ENCODE measurements at places on chromosomes 6 and 20.
A peak's percentile ranks its signal among the peaks of the same experiment; 100 is the strongest.

DNA sequence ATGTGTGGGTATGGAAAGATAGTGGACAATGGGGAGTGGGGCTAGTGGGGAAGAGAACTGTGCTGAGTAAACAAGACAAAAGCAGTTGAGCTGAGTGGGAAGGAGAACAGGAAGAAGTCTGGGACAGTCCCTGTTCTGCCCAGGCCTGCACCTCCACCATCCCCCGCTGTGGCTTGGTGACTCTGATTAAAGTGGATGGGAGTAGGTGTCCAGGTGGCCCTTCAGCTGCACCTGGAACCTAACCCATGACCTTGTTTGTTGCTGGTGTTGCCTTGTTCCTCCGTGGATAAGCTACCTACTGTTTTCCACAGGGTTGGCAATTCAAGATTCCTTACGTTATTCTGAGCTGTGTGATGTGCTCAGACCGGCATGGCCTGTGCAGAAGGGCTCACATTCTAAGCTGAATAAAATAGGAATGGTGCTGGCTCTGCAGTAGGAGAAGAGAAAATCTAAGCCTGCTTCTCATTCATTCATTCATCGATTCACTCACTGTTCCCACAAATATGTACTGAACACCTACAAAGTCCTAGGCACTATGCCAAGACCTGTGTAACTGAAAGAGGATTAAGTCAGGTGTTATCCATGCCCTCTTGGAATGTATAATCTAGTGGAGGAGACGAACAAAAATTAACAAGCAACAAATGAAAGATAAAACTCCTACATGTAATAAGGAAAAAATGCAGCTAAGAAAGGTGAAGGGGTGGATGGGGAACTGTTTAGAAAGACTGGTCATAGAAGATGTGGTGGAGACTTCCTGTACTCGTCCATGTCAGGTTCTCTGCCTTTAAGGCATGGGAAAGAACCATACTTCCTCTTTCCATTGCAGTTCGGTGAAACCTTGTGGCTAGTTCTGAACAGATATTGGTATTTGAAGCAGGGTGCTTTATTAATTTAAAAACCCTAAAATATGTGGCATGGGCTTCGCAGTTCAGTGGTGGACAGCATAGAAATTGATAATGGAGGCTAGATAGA is 10.1 kb upstream of the CALHM6 start:
- no peak for DNase-seq

DNA sequence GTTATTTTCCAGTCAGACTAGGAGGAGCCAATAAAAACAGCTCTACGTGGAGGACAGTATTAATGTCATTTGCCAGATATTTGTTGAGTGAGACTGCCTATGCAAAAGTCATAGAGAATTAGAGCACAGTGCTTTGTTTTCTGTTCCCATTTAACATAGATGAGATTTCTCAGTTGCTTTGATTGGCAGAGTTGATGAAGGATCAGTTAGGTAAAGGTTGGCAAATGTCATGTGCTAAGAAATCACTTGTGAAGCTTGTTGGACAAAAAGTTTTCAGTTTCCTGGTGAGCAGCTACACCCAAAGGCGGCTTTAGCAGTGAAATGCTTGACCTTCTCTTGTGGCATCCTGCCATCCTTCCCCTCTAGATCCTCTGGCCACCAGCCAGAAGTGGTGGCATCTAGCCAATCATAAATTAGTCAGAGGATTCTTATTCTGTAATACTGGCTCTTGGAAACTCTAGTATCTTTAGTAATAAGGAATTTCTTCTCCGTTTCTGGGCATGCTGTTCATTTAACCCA is 37.0 kb downstream of the BCKDHB start:
- DNase-seq, result peak; percentile 33

DNA sequence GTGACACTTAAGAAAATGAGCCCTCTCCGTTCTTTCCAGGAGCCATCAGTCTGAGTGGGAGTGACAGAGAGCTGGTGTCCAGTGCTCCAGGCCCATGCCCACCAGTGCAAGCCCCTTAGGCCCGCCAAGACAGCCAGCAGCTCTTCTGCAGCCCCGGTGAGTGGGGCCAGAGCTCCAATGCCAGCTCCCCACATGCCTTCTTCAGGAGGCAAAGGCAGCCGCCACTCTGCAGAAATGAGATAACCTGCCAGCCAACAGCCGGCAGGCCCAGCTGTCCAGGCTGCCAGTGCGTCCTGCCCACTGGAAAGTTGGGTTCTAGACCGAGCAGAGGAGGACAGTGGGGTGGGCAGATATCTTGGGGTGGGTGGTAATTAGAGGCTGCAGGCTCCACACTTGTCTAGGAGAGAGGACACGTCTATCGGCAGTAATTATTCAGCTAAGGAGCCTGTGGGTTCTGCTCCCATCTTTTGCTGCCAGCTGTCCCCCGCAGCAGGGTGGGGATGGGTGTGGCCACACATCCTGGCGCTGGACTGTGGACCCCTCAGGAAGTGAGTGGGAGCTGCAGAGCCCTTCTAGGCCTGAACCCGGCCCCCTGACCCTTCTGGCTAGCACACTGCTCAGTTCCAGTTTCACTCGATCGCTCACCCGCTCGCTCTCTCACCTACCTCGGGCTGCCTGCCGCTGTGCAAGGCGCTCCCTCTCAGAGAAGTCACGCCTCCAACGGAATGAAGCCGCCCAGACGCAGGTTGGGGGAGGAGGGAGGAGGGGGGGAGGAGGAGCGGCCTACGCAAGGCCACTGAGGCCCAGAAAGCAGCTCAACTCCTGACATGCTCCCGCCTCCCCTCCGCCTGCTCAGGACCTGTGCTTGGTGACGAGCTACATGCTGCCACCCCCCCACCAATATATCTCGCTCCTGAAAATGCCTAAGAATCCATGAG is 3.6 kb downstream of the GRM4 start:
- no peak for DNase-seq

DNA sequence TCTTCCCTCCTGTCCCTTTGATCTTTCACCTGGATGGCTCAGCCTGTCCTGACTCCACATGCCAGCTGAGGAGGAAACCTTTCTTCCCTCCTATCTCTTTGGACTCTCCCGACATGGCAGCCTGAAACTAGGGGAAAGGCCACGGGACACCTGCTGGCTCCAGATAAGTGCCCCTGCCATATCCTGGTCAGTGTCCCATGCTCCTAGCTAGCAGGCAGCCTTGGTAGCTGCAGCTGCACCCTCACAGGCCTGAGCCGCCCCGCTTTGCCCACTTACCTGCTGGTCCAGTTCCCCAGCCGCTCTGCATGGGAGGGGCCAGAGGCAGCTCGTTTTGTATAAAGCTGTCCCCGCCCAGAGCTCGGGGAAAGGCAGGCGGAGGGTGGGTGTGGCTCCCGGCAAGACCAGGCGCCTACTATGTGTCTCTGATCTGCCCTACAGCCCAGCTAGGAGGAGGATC is 7.4 kb upstream of the SLC52A3 start:
- no peak for DNase-seq

- DNase-seq, result no peak
These were observed 11.1 kb upstream of the VAPB start for GRCh38 chr20:58377766-58378401.

DNA sequence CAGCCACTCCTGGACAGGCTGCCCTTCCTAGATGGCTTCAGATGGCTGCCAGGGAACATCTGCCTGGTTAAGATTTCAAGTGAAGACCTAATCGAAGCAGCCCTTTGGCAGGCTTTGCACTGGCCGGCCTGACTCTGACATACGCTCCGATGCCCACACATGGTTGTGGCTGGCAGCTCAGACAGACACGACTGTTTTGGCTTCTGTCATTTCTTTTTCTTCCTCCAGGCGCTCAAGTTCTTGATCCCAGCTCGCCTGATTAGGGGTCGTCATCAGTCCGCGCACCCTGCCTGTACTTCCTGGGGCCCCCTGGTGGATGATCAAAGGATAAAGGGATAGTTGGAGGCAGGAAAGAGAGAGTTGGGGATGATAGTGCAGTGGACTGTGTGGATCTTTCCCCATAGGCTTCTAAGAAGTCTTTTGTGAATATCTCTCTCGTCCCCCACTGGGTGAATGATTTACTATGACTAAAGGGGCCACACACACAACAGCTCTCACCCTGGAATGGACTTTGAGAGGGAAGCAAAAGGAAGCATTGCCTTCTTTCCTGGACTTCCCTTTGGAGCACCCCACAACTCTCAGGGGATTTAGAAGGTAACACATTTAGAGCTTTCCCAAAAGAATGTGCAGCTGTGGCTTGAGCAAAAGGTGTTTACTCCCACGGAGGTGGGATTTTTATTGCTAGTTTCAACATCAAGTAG is 21.4 kb upstream of the TRAM2 start:
- DNase-seq, result peak; percentile 74

DNA sequence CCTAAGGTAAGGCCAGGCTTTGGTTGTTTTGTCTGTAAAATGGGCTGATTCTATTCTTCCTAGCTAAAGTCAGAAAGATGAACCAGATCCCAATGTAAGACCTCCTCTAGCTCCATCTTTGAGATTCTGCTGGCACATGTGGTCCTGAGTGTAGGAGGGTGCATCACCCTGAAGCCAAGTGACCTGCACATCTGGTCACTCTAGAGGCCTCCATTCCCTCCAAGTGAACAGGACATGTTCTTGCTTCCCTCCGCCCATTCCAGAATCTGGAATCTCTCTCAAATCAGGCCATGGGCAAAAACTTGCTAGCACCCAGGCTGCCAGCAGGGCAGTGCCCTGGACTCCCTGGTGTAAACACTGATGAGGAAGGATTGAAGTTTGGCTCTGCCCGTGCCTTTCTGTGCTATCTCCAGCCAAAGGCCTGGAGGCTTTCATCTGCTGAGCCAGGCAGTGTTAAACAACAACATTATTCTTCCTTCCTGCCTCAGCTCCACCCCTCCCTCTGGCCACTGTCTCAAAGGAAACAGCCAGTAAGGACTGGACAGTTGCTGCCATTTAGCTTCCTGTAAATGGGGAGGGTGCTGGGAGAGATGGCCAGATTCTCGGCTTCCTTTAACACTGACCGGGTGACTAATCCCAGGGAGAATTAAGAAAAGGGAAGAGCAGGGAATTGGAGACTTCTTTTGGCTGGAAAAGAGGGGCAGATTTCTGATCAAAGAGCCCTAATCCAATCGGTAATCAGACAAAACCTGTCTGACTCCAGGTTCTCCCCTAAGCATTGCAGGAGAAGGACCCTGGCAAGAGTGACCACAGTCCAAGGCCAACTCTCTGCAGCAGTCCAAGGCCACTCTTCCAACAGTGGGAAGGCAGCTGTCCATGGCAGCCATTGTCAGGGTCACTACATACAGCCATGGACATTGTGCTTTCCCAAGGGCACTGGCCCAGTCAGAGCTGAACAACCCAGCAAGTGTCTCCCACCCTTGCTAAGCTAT is 19.5 kb upstream of the ADGRF1 start:
- no peak for DNase-seq

DNA sequence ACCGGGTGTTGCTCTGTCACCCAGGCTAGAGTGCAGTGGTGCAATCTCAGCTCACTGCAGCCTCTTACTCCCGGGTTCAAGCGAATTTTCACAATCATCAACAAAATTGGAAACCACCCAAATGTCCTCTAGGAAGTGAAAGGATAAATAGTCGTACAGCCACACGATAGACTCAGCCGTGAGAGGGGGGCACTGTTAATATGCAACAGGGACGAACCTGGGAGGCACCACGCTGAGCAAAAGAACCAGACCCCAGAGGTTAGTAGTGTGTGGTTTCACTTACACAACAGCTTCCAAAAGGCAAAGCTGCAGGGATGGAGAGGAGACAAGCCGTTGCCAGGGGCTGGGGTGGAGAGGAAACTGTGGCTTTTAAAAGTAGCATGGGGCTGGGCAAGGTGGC is 30.1 kb upstream of the NTSR1 start:
- DNase-seq, result no peak

DNA sequence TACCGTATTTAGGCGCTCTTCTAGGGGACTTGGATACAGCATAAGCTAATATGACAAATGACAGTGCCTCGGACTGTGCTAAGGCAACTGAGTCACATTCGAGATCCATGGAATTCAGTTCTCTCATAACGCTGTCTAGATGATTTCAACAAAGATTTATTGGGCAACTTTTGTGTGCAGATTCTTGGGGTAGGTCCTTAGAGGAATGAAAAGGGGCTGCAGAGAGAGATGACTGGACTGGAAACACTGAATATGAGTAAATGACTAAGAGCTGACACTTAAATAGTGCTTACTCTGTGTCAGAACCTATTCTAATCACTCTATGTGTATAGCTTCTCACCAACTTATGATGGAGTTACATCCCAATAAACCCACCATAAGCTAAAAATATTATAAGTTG is 36.4 kb upstream of the MARCKS start:
- no peak for DNase-seq

- DNase-seq, result no peak
These were observed 65.9 kb downstream of the FAM135A start for GRCh38 chr6:70479236-70479635.

- no peak for DNase-seq
These were observed 10.3 kb downstream of the DUSP15 start for GRCh38 chr20:31859998-31860380.

- DNase-seq, result no peak
These were observed 371.9 kb upstream of the ID4 start for GRCh38 chr6:19465256-19465655.

DNA sequence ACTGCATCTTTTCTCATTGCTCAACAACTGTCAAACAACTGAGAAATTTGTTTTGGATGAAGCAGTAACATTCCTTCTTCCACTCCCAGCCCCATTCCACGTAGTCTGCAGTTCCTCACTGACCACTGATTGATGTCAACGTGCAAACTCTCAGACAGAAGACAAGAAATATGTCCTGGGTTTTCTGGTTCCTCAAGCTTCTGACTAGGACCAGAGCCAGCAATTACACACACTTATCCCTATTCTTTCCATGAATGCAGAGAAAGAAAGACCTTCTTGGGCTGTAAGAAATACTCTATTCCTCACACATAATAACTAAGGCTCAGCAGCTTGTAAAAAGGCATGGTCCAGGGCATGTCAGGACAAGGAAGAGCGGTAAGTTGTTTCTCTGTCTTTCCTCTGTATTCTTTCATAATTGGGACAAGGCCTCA is 790.1 kb upstream of the SLC35B3 start:
- no peak for DNase-seq

DNA sequence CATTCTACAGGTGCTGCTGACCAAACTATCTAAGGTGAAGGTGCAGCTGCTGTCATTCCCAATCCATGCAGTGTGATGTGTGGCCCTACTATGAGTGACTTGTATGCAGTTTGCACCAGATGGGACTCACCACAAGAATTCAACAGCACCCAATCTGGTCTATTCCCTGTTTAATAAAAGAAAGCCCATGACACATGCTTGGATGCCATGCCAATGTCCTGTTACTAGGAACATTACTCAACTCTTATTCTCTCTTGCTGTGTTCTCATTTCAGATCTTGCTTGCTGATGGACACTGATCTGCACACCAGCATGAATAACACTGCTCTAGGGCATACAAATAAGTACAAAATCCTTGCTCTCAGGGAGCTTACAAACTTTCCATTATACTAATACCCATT is 221.6 kb upstream of the CDYL start:
- DNase-seq, result no peak

- DNase-seq, result no peak
These were observed 213.3 kb upstream of the AGPAT4 start for GRCh38 chr6:161487217-161487531.

DNA sequence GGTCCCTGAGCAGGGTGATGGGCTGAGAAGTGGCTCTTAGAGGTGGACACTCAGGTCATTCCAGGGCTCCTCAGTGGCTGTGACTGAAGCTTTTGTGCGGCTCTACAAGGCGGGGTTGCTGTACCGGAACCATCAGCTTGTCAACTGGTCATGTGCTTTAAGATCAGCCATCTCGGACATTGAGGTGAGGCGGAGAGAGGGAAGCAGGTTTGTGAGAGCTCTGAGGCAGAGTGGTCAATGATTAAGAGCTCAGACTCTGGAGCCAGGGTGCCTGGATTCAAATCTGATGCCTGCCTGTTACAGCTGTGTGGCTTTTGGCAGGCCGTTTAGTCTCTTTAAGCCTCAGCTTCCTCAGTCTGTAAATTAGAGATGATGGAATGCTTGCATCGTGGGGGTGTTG is 3.0 kb downstream of the VARS2 start:
- DNase-seq, result no peak

GRCh38 chr6:7904654-7905319 is 5.8 kb downstream of the TXNDC5 start:
- no peak for DNase-seq

Data from erythroblast (primary cell).